Body of pancreas (tissue), 4 donors: ENCODE measurements at places on chromosomes 12 and 14.

DNA sequence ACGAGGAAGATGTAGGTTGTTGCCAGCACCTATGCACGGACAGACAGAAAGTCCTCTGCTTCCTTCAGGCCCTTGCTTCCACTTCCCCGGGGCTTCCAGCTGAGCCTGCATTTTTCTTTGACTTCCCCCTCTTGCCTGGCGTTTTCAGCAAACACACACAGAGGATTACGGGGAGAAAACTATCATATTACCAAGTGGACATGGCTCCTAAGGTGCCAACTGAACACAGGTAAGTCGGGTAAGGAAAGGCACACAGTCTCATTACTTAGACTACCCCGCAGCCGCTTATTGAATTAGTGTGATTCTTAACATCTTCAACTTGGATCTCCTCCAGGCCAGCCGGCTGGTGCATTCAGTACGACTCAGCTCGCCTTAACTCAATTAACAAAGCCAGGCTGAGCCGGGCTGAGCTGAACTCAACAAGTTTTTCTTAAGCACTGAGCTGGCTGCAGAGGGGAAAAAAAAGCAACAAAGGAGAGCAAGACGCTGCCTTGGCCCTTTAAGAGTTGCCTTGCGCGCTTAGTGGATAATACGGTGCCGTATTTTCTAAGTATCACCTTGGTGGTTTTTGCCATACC, 19.2 kb upstream of the MAP1LC3B2 start:
- peak; percentile 58 for DNase-seq

GRCh38 chr12:3987571-3987970, 114.4 kb upstream of the PARP11 start:
- DNase-seq: no peak

- DNase-seq: no peak
Measured at GRCh38 chr14:32343926-32344430, 14.9 kb downstream of the AKAP6 start.

DNA sequence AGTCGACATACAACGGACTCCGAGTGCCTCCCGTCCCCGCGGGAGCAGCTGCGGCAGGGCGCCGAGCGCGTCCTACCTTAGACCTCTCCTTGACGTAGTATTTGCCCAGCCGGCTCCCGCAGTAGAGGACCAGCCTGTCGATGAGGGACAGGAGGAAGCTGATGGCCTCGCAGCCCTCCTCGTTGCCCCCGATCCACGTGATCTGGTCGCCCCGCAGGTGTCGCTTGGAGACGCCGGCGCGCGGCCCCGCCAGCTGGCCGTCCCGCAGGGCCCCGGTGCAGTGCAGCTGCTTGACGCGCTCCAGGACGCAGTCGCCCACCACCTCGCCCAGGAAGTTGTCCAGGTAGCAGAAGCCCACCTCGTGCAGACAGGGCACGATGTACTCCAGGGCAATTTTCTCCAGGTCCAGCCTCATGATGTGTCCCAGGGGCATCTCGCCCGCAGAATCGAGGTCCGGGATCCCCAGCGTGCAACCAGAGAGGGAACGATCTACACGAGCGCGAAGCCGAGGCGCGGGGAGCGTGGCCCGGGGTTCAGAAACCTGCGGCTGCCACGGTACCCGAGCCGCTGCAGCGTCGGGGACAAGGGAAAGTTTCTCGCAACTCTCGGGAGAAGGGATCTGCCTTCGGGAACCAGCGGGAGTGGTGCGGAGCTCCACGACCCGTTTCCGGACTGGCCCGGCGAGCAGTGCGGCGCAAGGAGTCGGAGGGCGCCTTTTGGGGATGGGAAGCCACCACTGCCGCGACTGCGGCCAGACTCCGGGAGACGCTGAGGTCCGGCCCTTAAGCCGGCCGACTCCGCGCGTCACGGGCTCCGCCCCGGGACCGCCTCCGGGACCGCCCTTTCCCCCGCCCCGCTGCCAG, at the start of gene EGLN3:
Gene EGLN3 (minus strand): TSS at position 755 of the 863 bp plus-strand sequence. CDS start 322 bp downstream, at position 433.
- peak; percentile 92 for DNase-seq

- DNase-seq: peak; percentile 40
Measured at GRCh38 chr12:106358396-106359241, 1.1 kb downstream of the POLR3B start.
